CD4-positive, alpha-beta T cell (primary cell): ENCODE measurements at places on chromosomes 16 and 17. TPM values are rescaled to one million over a fixed set of nuclear protein-coding genes. Genes with fewer than 3 reads are reported as not detected.

DNA sequence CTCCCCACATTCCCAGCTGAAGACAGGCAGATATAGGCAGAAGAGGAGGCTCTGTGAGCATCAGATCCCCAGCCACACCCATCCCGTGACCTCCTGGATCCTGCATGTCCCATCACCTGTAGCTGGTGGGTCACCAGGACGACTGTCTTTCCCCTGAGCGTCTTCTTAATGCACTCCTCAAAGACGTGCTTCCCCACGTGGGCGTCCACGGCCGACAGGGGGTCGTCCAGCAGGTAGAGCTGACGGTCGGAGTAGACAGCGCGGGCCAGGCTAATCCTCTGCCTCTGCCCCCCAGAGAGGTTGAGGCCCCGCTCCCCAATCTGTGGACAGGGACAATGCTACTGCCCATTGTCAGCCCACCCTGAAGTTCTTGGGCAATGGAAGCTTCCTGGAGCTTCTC, 40.5 kb downstream of the ABCC12 start:
- no peak for DNase-seq

The KRT28 gene
- total RNA-seq = not detected

- no peak for DNase-seq
Observed at GRCh38 chr16:1938316-1938715, 4.7 kb downstream of the MSRB1 start.

DNA sequence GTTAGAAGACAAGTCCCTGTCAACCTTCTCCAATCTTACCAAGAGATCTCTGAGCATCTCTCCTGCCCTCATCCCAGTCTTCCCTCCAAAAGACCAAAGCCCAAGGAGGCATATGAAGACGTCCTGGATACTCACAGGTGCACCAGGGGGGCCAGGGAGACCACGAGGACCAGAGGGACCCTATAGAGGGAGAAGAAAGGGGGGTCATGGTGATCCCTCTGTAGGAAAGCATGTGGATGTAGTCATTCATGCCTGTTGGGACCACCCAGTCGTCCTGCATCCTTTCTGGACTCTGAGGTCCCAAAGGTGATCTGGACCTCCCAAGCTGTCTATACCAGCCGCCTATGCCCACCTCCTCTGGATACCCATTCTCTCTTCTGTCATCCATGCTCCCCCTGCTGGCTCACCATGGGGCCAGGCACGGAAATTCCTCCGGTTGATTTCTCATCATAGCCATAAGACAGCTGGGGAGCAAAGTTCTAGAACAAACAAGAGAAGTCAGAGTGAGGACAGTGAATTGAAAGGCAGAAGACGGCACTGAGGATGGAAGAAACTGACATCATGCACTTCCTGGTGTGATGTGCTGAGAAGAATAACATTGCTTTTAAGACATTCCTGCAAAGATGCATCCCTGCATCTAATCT, 3.3 kb downstream of the COL1A1 start:
- peak; percentile 73 for DNase-seq

DNA sequence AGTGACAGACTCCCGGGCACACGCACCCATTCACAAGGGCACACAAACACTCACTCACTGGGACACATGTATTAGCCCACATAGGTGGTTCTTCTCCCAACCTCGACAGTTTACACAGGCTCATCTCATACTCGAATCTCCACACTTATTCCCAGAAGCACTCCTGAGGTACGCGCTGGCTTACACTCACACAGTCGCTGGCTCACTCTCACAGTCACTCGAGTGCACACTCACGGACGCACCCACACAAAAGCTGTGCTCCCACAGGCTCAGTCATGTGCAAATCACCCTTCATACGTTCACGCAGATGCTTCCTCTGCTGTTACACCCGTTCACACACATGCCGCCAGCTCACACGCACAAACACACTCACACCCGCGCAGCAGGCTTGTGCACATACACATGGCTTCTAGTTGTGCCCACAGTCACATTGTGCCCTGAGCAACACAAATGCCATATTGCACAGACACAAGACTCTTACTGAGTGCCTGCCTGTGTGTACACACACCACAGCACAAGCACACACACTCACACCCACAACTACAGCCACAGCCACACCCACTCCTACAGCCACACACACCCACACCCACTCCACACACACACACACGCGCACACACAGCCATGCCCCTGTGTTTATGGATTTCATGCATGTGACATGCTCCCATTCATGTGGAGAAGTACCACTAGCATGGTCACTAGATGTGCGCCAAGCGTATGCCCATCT, 8.4 kb upstream of the PRR29 start:
- no peak for DNase-seq

DNA sequence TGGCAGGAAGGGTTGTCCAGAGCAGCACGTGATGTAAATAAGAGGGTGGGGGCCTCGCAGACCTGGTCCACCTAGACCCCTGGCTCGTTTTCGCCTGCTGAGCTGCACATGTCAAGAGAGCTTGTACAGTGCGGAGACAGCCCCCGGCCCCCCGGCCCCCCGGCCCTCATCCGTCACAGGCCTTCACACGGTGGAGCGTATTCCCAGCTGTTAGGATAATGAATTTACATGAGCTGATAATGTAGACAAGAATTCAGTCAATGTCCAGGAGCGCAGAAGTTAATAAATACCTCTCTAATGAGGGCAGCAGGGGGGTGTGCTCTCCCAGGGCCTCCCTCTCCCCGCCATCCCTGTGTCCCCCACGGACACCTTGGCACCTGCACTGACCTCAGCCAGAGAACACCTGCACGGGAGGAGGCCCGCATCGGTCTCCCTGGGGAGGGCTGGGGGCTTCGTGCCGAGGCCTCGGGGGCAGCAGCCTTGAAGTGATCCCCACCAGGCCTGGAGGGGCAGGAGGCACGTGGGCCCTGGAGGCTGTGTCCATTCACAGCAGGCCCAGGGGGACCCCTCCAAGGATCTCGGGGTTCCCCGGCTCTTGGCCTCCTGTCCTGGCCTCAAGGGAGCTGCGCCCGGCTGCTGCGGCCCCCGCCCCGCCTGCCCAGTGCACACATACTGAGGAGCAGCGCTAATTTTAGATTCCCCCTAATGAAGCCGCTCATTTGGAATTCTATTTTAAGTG, 14.6 kb downstream of the GSE1 start:
- no peak for DNase-seq

DNA sequence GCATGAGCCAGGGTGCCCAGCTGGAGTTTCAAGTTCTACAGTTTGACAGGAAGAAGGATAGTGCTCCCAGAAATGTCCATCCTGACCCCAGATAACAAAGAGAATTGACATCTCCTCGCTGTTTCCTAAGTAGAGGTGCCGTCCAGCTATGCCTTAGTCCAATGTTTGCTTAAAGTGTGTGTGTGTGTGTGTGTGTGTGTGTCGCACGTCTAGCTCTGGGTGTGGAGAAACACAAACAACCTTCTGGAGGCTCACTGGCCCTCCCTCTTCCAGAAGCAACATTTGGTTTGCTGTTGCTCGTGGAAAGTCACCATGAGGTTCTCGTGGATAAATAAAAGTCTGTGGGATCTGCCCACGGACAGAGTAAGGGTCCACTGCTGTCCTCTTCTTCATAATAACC, 22.1 kb downstream of the EMP2 start:
- no peak for DNase-seq

DNA sequence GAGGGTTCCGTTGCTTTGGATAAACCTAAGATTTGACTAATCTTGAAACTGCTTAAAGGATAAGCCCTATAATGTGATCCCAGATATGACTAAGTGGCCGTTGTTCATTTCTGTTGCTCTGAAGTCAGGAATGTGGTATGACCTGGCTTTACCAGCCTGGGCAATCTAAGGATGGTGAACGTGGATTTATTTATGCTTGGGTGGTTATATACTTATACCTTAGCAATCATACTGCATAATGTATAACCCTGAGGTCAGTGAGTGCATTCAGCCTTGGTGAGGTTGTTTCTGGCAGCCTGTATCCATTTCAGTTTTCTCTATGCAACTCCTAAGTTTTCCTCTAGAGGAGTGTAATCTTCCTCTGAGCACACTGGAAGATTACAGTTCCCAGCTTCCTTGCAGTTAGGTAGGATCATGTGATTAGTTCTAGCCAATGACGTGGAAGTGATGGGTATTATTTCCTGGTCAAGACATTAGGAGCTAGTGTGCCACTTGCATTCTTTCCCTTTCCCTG, 41.9 kb downstream of the FTO start:
- no peak for DNase-seq

The ALOX15 gene
- total RNA-seq = 0.36 TPM

DNA sequence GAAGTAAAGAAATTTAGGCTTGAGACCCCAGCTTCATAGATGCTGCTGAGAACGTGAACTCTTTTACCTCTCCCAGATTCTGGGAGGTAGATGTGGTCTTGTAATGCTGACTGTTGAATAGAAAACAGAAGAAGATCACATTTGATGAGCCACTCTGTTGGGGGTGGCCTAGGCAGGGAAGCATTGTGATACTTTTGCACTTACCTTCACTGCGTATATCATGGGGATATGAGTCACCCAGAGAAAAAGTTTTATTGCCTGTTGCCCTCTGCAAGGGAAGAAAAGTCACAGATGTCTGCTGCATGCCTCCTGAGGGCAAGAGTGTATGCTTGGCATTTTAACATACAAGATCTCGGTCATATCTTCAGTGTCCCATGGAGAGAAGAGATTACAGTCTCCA, 365.4 kb downstream of the SNX29 start:
- DNase-seq = no peak

The AIPL1 gene
- total RNA-seq = not detected

DNA sequence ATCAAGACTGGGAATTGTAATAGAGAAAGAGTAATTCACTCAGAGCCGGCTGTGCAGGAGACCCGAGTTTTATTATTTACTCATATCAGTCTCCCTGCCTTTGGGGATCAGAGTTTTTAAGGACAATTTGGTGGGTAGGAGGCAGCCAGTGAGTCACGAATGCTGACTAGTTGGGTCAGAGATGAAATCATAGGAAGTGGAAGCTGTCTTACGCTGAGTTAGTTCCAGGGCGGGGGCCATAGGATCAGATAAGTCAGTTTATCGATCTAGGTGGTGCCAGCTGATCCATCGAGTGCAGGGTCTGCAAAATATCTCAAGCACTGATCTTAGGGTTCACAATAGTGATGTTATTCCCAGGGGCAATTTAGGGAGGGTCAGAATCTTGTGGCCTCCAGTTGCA, 20.2 kb upstream of the GUCY2D start:
- no peak for DNase-seq

- no peak for DNase-seq
Observed at GRCh38 chr17:57946798-57947358, 8.3 kb downstream of the CUEDC1 start.
